Activated T-helper 1 cell treated with anti-CD3 and anti-CD28 coated beads, Interleukin-12 subunit alpha, Interleukin-12 subunit beta, Interleukin-2, Interleukin-4 antibody, amounts not matched to agents 30 ng/mL and 10 ng/mL and 1 ng/mL, durations not matched to agents 14 hours and 24 hours and 36 hours (primary cell): ENCODE measurements at places on chromosomes 2 and 18.

GRCh38 chr2:160271171-160272086, 71.4 kb upstream of the ITGB6 start:
- DNase-seq, result no peak

DNA sequence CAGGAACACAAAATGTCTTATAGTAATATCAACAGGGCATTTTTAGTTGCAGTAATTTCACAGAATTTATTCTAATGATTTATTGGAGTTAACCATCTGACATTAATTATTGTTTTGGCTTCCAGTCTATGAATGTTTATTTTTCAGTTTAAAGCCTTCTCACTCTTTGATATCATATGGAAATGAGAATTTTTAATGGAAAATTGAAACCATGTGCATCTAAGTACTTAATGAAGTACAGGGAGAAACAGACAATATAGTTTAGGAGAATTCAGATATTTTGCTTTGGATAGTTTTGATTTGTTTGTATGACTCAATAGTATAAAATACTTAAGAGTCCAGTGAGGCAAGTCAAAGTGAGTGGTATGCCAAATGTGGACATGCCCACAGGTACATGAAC, 126.1 kb downstream of the OLA1 start:
- DNase-seq, result no peak

DNA sequence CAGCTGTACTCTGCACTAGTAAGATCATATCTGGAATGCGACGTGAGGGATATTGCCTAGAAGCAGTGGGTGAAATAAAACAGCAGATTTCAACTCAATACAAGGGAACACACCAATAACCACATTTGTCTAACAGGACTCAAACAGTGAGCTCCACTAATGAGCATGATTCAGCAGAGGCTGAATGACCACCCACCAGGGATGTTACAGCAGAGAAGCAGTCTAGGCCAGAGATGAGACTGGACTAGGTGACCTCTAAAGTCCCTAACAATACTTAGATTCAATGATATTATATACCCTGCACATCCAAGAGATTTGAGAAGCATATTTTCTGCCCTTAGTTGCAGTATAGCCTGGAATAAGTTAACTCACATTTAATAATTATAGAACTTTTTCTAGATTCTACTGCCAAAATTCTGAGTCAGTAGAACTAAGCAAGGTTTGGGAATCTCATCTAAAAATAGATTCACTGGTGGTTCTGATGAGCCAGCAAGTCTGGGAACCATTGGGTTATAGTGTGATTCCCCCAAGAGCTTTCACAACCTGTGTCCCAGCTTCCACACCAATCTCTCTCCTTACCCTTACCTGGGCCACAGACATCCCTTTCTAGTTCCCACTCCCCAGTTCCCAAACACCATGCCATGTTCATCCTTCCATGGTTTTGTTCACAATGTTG, 6.3 kb downstream of the THOC1 start:
- no peak for DNase-seq

DNA sequence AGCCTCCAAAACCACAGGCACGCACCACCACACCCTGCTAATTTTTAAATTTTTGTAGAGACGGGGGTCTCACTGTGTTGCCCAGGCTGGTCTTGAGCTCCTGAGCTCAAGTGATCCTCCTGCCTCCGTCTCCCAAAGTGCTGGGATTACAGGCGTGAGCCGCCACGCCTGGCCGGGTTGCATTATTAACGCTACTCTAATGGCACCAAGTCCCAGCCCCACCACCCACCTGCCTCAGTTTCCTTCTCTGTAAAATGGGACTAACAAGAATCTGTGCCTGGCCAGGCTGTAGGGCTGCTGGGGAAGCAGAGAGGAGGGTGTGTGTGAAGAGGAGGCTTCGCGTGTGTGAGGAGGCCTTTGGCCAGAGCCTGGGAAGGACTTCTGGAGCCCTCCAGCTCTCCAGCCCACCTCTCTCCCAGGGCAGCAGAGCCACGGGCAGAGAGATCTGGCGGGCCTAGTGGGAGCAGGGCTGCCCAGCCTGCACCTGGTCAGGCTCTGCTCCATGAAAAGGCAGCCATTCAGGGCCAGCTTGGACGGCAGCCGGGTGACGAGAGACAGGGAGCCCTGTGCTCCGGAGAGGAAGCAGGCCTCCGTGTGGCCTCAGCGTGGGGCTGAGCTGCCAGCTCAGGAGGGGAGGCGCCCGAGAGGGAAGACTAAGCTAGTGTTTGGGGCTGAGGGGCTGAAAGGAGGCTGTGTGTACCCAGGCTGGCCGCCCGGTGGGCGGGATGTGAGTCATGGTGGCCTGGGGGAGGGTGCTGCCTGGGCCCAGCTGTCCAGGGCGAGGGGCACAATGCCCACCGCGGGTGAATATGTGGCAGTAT, 7.4 kb upstream of the B3GNT7 start:
- DNase-seq, result no peak

GRCh38 chr2:239370403-239370802, 30.4 kb downstream of the HDAC4 start:
- no peak for DNase-seq

GRCh38 chr18:76771192-76771799, 51.1 kb upstream of the ZNF236 start:
- no peak for DNase-seq

DNA sequence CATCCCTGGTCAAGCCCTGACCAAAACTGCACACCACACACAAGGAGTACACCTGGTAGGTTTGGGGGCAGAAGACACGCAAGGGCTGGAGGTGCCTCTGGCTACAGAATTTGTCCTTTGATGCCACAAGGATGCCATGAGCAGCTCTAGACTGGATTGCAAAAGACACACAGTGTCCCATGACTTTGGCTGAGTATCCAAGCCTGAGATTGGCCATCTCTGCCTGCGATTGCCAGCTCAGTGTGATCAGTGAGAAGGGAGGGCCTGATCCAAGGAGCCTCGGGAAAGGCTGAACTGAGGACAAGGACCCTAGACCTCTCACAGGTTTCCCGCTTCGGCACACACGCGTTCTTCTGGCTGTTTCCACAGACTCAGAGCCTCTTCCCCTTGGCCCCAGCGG, 60.0 kb upstream of the FOSL2 start:
- no peak for DNase-seq

GRCh38 chr2:170972296-170973224, 43.5 kb downstream of the GORASP2 start:
- DNase-seq, result no peak
